ENCODE measurements at places on chromosomes 6 and 20.

DNA sequence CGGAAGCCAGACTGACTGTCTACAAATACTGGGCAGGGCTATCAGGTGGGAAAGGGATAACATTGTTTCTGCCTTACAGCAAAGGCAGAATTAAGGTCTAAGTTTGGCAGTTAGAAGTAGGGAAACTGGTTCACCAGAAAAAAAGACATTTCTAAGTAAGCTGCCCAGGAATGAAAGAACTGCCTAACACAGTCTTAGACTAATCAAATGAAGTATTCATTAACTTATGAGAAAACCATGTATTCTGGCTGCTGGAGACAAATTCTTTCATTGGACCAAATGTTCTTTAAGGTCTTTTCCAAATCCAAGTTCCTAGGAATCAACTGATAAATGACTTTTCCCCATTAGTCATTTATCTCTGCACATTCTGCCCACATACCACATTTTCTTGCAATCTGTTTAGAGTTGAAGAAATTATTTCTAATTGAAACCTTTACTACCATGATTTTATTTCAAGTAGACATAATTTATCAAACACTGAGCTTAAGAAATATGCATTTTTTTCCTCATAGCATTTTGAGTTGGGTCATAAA, 120.3 kb upstream of the OGFRL1 start:
- DNase-seq = no peak

GRCh38 chr20:24672181-24672880, 202.9 kb downstream of the SYNDIG1 start:
- no peak for DNase-seq

DNA sequence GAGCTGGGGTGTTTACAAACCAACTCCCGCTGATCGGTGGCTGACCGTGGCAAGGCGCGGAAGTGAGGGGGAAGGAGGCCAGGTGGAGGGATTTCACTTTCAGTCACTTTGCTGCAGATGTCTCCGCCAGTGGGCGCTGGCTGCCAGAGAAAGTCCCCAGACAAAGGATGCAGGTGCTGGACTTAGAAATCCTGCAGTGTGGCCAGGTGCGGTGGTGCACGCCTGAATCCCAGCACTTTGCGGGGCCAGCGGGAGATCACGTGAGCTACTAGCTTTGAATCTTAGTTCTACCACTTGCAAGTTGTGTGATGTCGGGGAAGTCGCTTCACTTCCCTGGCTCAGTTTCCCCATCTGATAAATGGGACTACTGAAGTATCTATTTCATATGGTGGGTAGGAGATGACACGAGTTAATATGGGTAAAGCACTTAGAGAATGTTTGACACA, 180.4 kb downstream of the ZNF217 start:
- DNase-seq = no peak

GRCh38 chr6:138497286-138497685, 2.0 kb downstream of the NHSL1 start:
- DNase-seq = no peak

- DNase-seq = peak; percentile 13
These were observed 44.2 kb upstream of the MDGA1 start for GRCh38 chr6:37741757-37742400.

GRCh38 chr6:27894839-27895762, 17.1 kb downstream of the OR2B2 start:
- peak; percentile 79 for DNase-seq

- DNase-seq = no peak
These were observed 893 bp downstream of the POLR1H start for GRCh38 chr6:30061858-30062458.

DNA sequence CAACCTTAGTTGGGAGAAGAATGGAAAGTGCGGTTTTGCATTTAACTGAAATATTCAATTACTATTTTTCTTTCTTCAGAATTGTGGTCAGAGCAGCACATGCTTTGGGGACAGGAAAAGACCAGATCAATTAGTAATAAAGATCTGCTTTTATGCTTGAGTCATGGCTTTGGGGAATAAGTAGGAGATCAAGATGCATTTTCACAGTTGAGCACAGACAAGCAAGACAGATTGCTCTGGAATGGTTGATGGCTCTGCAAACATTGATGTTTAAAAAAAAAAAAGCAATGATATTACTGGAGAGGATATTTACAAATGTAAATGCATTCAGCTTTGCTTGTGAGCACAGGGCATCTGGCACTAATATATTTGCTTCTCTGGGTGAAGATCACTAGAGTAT, 224.4 kb upstream of the SASH1 start:
- DNase-seq = peak; percentile 2

DNA sequence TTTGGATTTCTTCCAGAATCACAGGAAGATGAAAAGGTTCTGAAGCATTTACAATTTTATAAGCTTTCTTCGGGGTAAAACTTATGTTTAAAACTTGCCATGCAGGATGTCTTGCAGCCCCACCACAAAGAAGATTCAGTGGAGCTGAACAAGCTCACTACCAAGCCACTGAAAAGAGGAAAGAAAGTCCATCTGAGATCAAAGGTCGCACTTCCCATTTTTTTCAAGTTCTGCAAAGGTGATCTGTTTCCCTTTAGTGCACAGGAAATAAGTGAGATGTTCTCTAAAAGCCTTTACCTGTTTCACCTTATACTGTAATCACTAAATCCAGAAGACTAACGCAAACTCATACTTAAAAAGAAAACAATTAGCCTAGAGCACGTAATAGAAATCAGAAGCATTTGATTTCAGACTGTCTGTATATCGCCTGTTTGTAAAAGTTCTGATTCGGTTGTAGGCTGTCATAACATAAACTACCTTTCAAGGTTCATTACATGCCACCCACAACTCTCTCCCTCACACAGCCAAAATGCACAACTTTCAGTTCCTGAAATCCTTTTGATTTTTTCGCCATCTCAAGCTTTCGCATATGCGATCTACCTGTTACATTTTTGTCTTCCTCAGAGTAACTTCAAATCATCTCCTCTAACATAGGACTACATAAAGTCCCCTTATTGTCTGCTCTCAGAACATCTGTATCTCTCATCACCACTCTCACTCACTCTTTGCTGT, 1.8 kb downstream of the ECHDC1 start:
- DNase-seq = no peak

GRCh38 chr6:129638686-129639085, 71.3 kb downstream of the ARHGAP18 start:
- no peak for DNase-seq

- no peak for DNase-seq
These were observed 41.5 kb downstream of the MAN1A1 start for GRCh38 chr6:119308048-119308570.

DNA sequence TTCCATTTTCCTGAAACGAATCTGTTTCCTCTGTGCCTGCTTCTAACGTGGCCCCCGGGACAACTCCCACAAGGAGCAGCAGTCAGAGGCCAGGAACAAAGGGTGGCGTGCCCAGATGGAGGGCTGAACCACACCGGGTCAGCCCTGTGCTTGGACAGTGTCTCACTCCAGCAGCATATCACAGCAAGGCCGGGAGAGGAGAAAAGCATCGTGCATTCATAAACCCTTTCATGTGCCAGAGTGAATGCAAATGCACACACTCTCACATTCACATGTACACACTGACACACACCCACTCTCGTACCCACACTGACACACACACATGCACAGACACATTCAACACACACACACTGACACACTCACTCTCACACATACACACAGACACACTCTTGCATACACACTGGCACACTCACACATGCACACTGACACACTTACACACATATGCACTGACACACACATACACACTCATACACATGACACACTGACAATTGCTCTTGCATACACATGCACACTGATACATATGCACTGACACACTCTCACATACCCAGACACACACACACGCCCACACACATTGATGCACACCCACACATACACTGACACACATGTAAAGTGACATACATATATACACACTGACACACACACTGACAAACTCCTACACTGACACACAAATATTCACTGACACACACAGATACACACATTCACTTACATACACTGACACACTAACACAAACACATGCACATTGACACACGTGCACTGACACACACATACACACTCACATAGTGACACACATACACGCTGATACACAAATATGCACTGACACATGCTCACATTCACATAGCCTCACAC, 237.0 kb downstream of the LRFN2 start:
- no peak for DNase-seq

DNA sequence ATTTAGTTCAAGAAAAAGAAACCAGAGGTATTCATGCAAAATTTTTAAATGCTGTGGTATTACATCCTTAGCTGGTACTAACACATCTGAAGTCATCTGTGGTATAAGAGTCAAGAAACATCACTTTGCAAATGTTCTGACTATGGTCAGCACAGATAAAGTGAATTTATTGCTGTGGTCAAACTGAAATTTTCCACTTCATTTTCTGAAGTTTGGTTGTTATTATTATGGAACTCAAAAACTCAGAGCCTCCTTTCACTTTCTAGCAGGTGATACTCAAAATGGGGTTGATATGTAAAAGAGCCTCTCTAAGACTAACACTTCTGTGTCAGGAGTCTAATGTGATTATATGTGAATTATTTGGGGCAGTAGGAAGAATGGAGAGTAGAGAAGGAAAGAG, 257.8 kb downstream of the RNGTT start:
- no peak for DNase-seq

DNA sequence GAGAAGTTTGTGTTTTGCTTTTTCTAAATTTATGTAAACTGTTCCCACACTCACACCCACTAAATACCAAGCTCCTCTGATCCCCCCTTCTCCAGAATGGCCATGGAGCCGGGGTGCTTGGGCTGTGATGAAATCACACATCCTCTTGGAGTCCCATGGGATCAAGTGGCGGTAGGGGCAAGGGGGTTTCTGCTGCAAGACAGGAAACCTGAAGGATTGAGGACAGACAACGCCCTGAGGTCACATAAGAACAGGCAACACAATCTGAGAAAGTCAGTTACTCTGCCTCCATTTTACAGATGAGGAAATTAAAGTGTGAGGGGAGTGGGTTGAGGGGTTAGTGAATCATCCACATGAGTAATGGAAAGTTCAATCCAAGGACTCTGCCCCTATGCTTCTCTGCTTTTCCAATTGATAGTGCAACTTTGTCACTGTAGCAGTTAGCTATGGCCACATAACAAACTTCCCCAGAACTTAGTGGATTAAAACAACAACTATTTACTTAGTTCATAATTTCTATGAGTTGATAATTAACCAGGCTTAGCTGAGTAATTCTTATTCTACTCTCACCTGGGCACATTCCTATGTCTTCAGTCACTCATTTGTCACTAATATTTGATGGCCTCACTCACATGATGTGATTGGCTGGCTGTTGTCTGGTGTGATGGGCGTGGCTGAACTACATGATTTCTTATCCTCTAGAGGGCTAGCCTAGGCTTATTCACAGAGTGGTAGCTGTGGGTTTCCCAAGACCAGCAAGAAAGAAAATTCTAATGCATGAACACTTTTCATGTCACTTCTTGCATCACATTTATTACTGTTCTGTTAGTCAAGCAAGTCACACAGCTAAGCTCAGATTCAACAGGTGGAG, 311.1 kb upstream of the RNF24 start:
- no peak for DNase-seq

DNA sequence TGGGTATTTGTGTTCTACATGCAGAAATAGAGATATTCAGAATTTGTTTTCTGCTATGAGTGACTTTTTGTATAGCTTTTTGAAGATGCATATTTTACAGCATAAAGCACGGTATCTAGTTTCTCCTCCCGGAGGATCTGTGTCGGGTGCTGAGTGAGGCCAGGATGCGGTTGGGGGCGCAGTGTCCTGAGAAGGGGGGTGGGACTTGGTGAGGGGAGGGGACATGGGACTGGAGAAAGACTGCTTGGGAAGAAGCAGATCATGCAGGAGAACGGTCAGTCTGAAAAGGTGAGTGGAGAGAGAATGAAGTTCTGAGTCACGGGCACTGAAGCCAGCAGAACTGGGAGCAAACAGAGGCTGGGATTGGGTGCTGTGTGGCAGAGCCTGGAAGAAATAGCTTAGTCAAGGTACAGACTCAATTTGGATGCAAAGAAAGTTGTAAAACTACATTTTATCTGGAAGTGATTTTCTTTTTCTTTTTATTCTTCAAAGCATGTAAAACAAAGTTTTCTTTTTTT, 44.0 kb downstream of the STX11 start:
- DNase-seq = no peak

GRCh38 chr6:53692172-53692571, 26.6 kb upstream of the KLHL31 start:
- no peak for DNase-seq

- DNase-seq = no peak
These were observed 40.5 kb downstream of the ADGRB3 start for GRCh38 chr6:68675548-68675947.

DNA sequence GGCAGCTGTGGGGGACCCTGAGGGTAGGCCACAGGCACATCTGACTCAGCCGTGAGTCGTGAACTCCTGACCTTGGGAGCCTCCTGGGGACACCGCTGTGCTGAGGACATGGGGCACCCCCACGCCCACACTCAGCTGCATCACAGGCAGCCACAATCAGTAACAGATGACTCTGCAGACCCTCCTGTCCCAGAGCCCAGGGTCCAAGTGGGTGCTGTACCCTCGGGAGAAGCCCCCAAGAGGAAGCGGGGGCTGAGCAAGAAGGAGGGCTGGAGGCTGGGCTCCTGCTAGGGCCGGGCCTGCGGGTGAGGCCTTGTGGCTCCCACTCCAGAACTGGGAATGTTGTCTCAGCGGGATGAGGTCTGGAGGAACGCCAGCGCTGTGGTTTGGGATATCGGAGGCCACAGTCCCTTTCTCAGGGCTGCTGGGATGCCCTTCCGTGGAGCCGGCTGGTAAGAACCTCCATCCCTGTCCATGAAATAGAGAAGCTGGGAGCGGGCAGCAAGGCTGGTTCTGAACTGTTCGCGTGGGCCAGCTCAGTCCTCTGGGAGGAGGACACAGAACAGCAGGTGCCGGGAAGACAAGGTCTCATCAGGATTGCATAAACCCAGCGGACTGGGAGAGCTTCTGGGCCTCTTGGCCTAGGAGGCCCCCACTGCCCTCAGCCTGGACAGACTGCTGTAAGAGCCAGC, 3.1 kb upstream of the LAMA5 start:
- no peak for DNase-seq

GRCh38 chr6:146850238-146850896, 251.6 kb downstream of the ADGB start:
- no peak for DNase-seq

GRCh38 chr6:80548532-80548931, 442.1 kb downstream of the BCKDHB start:
- DNase-seq = no peak

DNA sequence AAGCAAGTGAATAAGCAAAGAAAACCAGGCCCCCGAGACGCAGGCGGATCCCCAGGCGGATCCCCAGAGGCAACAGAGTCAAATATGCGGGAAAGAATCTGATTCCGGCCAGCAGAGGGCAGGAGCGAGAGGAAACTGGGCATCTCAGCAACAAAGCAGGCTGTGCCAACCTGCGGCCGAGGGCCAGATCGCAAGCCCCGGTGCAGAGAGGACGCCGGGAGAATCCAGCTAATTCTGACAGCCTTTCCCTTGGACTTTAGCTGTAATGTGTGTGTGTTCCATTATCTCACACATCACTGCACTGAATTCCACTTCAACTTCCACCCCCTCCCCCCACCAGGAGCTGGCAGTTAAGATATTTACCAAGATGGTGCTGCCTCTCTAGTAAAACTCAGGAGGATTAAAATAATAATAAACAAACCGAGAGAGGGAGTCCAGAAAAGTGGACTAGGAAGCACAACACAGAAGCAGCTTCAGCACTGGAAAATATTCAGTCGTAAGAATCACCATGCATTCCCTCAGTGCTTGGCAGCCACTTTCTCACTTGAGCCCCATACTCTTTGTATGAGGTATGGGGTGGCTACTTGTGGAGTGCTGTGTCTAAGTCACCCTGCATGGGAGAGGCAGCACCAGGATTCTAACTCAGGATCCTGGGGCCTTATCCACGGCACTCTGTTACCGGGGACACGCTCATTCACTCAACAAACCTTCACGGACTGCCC, 66.2 kb upstream of the SNX9 start:
- peak; percentile 59 for DNase-seq
